ENCODE measurements at places on chromosomes 3 and 15. TPM values are rescaled to one million over a fixed set of nuclear protein-coding genes. Genes with fewer than 3 reads are reported as not detected.

The KCNAB1 gene
- 0.33 TPM for total RNA-seq

The GOLGA6D gene
- total RNA-seq, result not detected

The ACP3 gene
- 0.36 TPM for total RNA-seq

The PLSCR4 gene
- total RNA-seq, result 33.1 TPM

The TNFAIP8L3 gene
- total RNA-seq, result not detected

The TOPAZ1 gene
- total RNA-seq, result not detected

The CACNA2D2 gene
- total RNA-seq, result not detected

The GOLGA8S gene
- not detected for total RNA-seq

The GOLGA6L9 gene
- total RNA-seq, result 0.67 TPM

The GLT8D1 gene
- 64.7 TPM for total RNA-seq

The OR5K2 gene
- not detected for total RNA-seq

The MAGI1 gene
- 2.7 TPM for total RNA-seq

The CGNL1 gene
- total RNA-seq, result under 0.01 TPM

The EFCAB12 gene
- not detected for total RNA-seq

The STRIT1 gene
- not detected for total RNA-seq

The TRIP4 gene
- total RNA-seq, result 9.8 TPM

The UBAP1L gene
- 5.2 TPM for total RNA-seq

The NEK10 gene
- 2.9 TPM for total RNA-seq

The SH3BP5 gene
- total RNA-seq, result 18.9 TPM

The MRAS gene
- total RNA-seq, result 47.8 TPM

The DNASE1L3 gene
- total RNA-seq, result not detected

The WDR93 gene
- under 0.01 TPM for total RNA-seq

The LEKR1 gene
- total RNA-seq, result 0.69 TPM

The CASR gene
- not detected for total RNA-seq

The BAHD1 gene
- 9.3 TPM for total RNA-seq

The CP gene
- 0.46 TPM for total RNA-seq

The COL7A1 gene
- total RNA-seq, result 1.8 TPM

The NBEAL2 gene
- 4.5 TPM for total RNA-seq

The ARPP21 gene
- 1.4 TPM for total RNA-seq

The OR4F15 gene
- 0.31 TPM for total RNA-seq

The TUSC7 gene
- total RNA-seq, result not detected

The BFSP2 gene
- total RNA-seq, result 0.69 TPM

The RAB6B gene
- 2.7 TPM for total RNA-seq

The LMAN1L gene
- total RNA-seq, result not detected

The PLA2G4E gene
- total RNA-seq, result not detected

The SLC41A3 gene
- 45.8 TPM for total RNA-seq

Data from melanocyte of skin (primary cell).